ENCODE measurements at places on chromosomes 11 and 22.

DNA sequence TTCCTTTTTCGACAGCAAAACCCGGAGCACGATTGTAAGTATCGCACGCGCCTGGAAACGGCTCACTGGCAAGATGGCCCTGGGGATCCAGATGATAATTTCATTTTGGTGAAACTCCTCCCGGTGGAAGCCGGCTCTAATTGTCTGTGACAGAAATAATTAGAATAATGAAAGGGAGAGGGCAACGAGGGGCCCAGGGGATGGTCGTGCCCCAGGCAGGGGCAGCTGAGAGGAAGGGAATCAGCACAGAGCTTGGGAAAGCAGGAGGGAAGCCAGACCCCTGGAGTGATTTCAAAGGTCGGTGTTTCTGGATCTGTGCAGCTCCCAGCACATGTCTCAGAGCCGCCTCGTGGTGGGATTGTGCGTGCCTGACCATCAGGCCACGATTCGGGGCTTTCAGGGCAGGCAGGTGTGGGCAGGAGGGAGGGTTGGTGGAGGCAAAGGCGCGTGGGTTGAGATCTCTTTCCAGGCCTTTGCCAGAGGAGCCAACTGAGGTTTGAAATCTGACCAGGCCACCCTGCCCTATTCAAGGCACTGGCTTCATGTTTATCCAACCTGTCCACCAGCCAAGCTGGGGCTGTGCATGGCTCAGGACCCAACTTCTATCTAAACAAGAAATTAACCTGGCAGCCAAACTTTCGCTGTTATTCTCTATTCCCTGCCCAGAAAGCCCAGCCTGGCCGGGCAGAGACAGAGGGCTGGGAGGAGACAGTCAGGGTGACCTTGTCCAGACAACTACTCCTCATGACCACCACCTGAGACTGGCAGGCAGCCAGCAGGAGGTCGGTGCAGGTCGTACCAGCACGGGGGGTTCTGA lies 27.8 kb downstream of the ANO1 start:
- no peak for DNase-seq

DNA sequence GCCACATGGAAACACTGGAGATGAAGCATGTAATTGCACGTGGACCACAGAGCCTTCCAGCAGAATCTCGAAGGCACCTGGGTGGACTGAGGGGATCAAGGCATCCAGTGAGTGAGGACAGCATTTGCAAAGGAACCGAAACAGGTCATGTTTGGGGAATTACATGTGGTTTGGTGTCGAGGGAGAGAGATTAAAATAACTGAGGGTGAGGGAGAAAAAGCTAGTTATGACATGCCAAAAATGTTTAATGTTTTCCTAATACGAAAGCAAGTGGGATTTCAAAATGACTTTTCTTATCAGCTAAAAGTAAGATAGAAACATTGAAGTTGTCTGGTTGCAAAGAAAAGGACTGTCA lies 157.1 kb downstream of the BLID start:
- no peak for DNase-seq

- DNase-seq, result no peak
Observed at GRCh38 chr11:104663190-104664140, 234.8 kb downstream of the CASP12 start.

GRCh38 chr11:66546368-66546965 lies at the start of gene ACTN3:
TSS of gene ACTN3 (plus strand) at chr11:66546903. CDS start at chr11:66546938, 35 bp downstream.
- DNase-seq, result no peak

DNA sequence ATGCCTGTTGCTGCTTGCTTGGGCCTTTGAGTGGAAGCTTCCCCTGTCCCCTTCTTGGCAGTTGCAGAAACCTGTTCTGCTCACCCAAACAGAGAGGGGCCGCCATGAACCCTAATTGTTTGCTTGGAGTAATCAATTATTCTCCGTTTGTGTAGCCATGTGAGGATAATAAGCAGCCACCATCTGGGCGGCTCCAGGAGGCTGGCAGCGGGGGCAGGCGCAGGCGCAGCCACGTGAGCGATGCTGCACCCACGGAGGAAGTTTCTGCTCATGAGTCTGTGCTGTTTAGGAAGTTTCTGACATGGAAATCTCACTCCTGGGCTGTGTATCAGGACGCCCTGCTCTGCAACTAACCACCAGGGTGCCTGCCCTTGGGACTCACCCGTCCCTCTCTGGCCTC lies 90.1 kb downstream of the MPPED1 start:
- DNase-seq, result no peak

DNA sequence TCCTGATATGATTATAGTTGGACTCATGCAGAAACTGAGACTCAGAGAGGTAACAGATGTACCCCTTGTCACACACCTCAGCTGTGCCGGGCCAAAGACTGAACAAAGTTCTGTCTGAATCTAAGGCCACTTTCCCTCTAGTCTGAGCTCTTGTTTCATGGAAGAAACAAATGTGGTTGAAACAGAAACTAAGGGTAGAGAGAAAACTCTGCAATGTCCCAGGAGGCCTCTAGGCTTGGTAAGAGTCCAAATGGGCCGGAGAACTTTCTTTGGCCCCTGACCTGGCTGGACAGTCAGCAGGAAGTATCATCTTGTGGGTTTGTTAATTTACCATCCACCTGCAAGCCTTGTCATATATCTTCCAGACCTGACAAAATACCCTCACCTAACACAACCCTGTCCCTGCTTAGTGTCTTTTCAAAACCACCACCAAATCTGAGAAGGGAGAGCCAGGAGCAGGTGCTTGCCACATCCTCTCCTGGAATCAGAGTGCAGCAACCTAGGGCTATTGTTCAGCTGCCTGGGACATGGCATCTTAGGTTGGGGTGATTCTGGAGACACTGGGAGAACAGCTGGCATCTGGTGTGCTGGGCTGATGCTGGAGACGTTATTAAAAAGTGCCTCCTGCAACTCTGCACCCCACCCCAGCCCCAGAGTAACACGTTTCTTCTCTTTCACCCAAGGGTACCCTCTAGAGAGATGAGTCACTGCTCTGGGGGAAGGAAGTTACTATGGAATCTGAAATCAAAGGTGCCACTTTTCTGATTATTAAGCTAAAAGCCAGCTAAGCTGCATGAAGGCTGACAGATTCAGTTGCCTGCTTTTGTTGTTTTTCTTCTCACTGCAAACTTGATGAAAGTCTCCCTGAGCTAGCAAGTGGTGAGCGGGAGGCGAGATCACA lies 126.3 kb upstream of the TIMP3 start:
- DNase-seq, result no peak

GRCh38 chr11:47406896-47407745 lies 1.3 kb upstream of the SLC39A13 start:
- DNase-seq, result no peak

DNA sequence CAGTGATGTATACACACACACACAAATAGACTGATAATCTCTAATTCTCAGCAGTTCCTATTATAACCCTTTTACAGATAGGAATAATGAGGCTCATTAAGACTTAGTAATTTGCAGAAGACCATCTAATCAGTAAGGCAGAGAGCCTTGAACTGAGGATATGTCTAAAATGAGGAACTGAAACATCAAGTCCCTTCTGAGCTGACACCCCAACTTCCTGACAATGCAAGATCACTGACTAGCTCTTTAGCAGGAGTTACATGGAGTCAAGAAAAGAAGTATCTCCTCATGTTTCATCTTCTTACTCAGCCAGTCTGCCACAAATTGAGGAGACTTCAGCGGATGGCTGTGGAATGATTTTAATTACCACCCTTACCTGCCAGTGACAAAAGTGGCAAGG lies 193.0 kb downstream of the MSANTD4 start:
- no peak for DNase-seq

- DNase-seq, result no peak
Observed at GRCh38 chr11:29989174-29989970, 27.5 kb downstream of the KCNA4 start.

DNA sequence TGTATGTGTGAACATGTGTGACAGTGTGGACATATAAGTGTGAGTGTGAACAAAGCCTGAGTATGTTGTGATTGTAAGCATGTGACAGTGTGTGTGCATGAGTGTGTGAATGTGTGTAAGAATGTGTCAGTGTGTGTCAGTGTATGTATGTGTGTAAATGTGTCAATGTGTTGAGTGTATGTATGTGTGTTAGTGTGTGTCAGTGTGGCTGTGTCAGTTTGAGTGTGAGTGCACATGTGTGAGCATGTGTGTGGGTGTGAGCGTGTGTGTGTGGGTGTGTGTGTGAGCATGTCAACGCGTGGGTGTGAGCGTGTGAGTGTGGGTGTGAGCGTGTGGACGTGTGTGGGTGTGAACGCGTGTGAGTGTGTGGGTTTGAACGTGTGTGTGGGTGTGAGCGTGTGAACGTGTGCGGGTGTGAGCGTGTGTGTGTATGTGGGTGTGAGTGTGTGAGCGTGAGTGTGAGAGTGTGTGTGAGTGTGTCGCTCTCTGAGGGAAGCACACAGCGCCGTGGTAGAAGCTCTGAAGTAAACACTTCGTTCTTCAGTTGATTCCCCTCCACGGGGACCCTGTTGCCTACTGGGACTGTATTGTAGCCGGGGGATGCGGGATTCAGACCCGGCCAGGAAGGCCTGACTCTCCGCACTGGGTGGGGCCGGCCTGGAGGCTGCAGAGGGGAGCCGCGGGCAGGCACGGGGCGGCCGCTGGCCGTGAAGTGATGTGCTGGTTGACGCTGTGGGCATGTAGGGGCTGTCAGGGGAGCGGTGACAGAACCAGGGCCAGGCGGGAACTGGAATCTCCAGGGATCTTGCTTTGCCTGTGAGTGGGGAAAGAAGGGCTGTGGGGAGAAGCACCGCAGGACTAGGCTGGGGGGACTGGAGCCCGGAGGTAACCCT lies 21.1 kb downstream of the RPS6KA4 start:
- DNase-seq, result no peak

GRCh38 chr11:63906087-63906486 lies 10.9 kb downstream of the RCOR2 start:
- DNase-seq, result no peak

GRCh38 chr11:8095371-8095770 lies 14.4 kb downstream of the TUB start:
- DNase-seq, result no peak

DNA sequence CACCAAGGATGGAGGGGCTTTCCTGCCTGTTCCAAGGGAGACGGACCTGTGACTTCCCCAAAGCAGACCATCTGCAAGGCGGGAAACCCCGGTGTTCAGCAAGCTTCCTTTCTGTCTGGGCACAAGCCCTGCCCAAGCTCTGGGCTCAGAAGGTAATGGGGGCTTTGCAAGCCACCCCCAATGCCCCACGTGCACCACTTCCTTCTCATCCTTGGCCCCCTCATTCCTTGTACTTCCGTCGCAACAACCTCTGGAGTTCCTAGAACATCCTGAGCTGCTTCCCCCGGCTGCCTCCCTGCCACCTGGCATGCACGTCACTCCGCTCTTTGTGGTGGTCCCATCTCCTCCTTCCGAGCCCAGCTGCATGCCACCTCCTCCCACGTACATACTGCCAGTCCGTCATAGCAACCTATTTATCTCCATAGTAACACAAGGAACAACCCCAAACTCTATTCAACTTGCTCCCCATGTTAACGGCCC lies 3.9 kb downstream of the MYEOV start:
- DNase-seq, result no peak

DNA sequence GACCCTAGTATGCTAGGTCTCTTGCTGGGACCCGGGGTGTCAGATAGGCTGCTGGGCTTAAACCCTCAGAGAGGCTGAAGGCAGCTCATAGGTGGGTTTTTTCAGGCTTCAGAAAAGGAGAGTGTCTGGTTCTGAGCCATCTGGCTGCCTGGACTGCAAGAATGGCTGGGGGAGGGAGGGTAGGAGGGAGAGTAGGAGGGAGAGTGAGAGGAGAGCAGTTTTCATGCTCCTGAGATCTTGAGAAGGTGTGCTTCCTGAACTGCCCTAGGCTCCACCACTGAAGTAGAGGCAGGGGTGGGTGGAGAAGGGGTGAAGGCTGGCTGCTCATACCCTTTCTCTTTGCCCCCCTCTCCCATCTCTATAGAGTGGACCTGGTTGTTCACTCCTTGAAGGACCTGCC lies 4.6 kb downstream of the HMBS start:
- no peak for DNase-seq

GRCh38 chr22:19567157-19568009 lies 43.2 kb upstream of the CLDN5 start:
- DNase-seq, result no peak

DNA sequence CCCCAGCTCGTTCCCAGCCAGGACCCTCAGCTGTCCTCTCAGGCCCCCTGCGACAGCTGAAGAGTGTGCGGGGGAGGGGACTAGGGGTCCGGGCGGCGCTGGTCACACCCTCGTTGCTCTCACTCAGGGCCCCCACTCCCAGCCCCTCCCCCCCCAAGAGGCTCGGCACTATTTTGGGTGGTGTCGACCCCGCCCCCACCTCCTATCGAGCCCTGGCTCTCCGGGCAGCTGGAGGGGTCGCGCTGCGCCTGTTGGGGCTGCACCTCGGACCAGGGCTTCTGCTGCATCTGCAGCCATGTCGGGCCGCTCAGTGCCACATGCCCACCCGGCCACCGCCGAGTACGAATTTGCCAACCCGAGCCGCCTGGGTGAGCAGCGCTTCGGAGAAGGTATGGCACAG lies at the start of gene HSPB2:
Gene HSPB2 (plus strand): TSS at position 200 of the 400 bp plus-strand sequence. CDS start 96 bp downstream, at position 296.
- DNase-seq, result no peak

DNA sequence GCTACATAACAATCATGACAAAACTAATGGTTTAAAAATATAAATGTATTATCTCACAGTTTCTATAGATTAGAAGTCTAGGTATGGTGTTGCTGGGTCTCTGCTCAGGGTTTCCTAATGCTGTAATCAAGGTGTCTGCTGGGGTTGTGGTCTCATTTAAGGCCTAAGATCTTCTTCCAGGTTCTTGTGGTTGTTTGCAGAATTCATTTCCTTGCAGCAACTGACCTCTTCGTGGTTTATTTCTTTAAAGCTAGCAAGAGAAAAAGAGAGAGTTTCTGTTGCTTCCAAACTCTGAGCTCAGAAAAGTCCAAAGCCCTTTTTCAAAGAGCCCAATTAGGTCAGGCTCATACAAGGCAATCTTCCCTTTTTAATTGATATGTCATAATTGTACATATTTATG lies 452.7 kb upstream of the CCDC179 start:
- no peak for DNase-seq

- DNase-seq, result no peak
Observed at GRCh38 chr11:1260620-1261019, 37.8 kb downstream of the MUC5B start.

- DNase-seq, result no peak
Observed at GRCh38 chr11:61832754-61833153, 4.7 kb downstream of the FADS2 start.

- DNase-seq, result no peak
Observed at GRCh38 chr11:48013269-48013901, 33.0 kb downstream of the PTPRJ start.

GRCh38 chr11:12111549-12112520 lies 1.4 kb downstream of the MICAL2 start:
- no peak for DNase-seq

- DNase-seq, result no peak
Observed at GRCh38 chr22:37464181-37464580, 22.0 kb downstream of the MFNG start.

DNA sequence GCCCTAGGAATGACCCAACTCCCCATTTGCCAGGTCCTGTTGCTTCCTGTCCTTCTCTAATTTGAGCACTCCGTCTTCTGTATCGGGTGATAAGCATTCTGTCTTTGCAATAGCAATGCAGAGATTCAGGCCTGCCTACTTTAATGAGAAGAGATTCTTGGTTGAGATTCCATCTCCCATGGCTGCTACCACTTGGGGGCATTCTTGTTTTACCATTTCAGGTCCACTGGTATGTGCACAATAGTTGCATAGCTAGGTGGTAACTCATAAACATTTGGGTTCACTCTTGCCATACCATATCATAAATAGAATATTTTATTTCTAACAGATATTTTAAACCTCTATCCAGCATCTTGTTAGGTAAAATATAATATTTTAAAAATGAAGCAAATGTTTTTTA lies 34.4 kb upstream of the CALCB start:
- DNase-seq, result no peak

GRCh38 chr11:47499161-47499560 lies 50.2 kb upstream of the RAPSN start:
- no peak for DNase-seq

All from right renal cortex interstitium (tissue), 3 donors.